RPMI8226 (cell line): ENCODE measurements at places on chromosomes 7 and 10.

DNA sequence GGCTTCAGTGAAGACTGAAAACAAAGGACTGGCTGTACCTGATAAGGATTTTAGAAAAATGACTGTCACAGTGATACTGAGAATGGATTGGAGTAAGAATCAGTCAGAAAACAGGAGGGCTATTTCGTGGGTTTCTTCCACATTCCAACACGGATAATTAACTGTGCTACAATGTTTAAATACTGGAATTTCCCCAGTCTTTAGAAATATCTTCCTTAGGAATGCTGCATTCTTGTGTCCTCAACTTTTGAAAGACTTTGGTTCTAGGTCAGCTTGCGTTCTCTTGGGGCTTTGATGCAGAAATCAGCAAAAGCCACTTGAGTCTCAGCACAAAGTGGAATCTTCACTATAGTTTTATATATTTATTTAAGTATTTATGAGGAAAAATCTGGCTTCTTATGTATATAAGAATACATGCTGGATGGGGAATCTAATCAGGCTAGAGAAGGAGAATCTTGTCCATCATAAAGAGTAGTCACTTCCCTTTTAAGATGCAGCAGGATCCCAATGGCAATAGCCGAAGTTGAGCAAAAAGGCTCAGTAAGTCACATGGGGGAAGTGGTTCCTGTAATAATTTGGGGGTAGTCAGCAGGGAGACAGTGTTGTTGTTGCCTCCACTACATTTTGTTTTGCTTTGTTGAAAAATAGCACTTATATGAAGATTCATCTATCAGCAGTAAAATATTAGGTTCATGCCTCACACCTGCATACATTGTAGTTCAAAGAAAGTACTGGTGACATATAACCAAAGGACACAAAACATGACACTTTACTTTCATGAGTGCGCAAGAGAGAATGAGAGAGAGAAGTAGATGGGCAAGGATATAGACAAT, 86.0 kb downstream of the CH25H start:
- DNase-seq: no peak

DNA sequence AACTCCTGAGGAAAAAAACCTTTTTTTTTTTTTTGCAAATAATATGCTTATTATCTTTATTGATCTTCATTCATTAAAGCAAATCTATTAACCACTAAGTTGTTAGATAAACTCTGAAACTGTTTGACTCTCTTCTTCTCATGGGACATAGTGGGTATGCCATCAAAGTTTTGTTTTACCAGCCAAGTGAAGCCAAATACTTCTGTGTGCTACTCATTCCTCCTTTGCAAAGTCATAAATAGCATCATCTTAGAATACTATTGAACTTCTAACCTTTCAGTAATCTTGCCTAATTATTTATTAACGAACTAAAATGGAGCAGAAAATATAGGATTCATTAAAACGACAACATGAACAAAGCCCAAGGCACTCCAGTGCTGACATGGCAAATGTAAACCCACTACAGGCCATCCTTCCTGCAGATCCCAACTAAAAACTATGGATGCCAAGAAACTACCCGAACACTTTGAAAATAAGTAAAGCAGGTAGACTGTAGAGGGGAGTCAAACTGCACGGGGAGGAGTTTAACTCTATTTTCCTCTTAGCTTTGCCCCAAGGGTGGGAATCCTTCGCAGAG, 61.2 kb upstream of the ODAD2 start:
- no peak for DNase-seq

GRCh38 chr10:74748468-74749031, 77.8 kb upstream of the KAT6B start:
- DNase-seq: no peak

- no peak for DNase-seq
These were observed 327.0 kb downstream of the RNLS start for GRCh38 chr10:88256013-88256680.

GRCh38 chr7:55180963-55181542, 162.2 kb downstream of the EGFR start:
- no peak for DNase-seq
